ENCODE measurements at places on chromosomes 6 and 20. TPM values are rescaled to one million over a fixed set of nuclear protein-coding genes. Genes with fewer than 3 reads are reported as not detected.

The TFAP2D gene
- total RNA-seq = not detected

- no peak for DNase-seq
Observed at GRCh38 chr6:127404133-127404532, 55.1 kb downstream of the KIAA0408 start.

The ECT2L gene
- not detected for total RNA-seq

The ETV7 gene
- 0.20 TPM for total RNA-seq

- DNase-seq = peak; percentile 32
Observed at GRCh38 chr6:79076160-79076559, 1.9 kb downstream of the PHIP start.

- DNase-seq = no peak
Observed at GRCh38 chr20:6410721-6411120, 287.9 kb upstream of the FERMT1 start.

DNA sequence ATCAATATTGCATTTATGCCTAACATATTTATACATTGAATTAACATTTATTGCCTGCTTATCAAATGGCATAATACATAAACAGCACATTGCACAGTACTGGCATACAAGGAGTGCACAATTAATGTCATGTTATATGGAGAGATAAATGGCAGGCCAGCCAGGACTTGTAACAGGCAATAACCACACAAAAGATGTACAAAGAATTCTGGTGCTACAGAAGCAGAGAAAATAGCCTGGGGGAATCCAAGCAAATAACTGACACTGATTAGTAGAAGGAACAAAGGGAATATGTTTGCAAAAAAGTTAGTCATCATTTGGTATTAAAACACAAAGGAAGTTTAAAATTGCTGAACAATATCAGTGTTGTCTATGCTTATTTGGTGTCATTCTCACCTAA is 27.3 kb downstream of the COL21A1 start:
- DNase-seq = peak; percentile 89

DNA sequence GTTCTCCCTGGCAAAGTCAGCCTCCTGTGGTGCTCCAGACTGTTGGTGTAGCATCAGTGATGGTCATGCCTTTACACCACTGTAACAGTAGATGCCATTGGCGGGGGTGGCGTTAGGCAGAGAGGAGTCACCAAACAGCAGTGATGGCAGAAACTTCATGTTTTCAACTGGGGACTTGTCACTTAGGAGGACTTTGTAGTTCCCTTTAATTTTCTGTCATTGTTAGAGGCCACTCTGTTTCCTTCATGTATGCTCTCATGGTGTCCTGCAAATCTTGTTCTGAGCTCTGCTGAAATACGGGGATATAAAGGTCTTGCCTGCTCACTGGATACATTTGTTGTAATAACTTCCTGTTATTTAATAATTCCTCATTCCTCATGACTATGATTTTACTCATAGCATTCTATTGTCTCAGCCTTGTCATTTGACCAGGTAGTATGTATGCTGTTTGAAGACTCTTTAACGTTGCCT is 4.6 kb downstream of the MAP3K4 start:
- peak; percentile 37 for DNase-seq

The DEFB124 gene
- total RNA-seq = not detected

DNA sequence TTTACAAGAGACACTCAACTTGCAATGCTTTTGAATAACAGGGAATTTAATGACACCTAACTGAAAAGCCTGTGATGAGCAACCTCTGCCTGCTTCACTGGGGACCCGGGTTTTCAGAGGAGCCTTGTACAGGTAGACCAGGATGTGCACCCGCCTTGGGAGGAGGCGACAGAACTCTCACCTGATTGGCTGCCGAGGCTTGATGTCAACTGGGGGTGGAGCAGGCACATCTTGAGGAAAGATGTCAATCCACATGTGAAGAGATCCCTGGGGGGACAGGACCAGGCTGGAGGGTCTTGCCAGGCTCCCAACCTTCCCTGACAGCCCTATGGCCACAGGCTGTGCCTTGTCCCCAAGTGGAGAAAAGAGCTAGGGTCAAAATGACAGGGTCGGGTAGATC is 19.8 kb downstream of the ERGIC3 start:
- no peak for DNase-seq

- DNase-seq = peak; percentile 77
Observed at GRCh38 chr6:27078734-27079357, 168.7 kb upstream of the PRSS16 start.

- no peak for DNase-seq
Observed at GRCh38 chr20:54017846-54018245, 52.5 kb downstream of the BCAS1 start.

DNA sequence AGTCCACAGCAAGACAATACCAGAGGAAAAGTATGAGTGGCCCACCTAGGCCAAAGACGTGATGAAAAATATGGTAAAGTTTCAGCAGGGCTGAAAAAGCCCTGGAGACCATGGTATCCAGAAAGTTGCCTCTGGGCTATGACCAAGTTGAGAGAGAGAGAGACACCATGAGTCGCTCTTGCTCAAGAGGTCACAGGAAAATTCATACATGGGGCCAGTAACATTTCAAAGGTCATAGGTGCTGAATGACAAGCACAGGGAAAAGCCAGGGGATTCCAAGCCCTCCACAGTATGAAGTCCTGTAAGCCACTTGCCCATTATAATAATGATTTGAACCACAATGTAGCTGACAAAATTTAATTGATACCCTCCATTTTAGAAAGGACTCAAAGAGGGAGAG is 657.7 kb upstream of the CITED2 start:
- peak; percentile 21 for DNase-seq

GRCh38 chr6:91731939-91732338 is 1145.1 kb upstream of the MAP3K7 start:
- DNase-seq = no peak

The SYTL3 gene
- 0.65 TPM for total RNA-seq

The ANGPT4 gene
- total RNA-seq = not detected

The ZC2HC1B gene
- total RNA-seq = not detected
